Activated CD4-positive, alpha-beta T cell treated with anti-CD3 and anti-CD28 coated beads for 48 hours (primary cell): ENCODE measurements at places on chromosomes 11 and 22.

DNA sequence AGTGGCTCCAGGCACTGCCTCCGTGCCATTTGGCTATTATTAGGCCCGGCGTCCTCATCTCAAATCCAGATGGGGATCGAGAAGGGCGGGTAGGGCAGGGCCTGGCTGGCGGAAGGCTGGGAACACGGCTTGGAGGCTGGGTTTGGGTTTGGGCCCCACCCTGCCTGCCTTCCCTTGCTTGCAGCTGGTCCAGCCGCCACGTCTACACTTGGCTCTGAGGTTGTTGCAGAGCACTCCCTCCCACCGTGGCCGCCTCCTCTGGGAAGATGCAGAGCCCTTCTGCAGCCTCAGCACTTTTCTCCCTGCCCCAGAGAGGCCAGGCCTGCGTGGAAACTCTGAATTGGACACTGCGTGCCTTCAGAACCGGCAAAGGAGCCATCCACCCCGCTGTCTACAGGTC, 5.2 kb upstream of the SMTN start:
- DNase-seq: no peak

DNA sequence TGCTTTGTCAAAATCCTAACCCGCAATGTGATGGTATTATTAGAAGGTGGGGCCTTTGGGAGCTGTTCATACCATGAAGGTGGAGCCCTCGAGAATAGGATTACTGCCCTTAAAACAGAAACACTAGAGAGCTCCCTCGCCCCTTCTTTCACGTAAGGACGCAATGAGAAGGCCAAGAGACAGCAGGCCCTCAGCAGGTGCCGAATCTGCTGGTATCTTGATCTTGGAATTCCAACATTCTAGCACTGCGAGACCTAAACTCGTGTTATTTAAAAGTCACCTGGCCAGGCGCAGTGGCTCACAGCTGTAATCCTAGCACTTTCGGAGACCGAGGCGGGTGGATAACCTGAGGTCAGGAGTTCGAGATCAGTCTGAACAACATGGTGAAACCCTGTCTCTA, 33.1 kb downstream of the LARGE1 start:
- DNase-seq: no peak

DNA sequence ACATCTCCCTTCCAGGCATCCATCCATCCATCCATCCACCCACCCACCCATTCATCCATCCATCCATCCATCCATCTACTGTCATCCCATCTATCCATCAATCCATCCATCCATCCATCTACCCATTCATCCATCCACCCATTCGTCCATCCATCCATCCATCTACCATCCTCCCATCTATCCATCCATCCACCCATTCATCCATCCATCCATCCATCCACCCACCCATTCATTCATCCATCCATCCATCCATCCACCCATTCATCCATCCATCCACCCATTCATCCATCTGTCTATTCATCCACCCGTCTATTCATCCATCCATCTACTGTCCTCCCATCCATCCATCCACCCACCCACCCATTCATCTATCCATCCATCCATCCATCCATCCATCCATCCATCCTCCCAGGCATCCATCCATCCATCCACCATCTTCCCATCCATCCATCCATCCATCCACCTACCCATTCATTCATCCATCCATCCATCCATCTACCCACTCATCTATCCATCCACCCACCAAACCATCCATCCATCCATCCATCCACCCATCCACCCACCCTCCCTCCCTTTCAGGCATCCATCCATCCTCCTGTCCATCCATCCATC, 33.7 kb downstream of the OSBPL5 start:
- no peak for DNase-seq

GRCh38 chr11:29019960-29020683, 911.9 kb downstream of the METTL15 start:
- no peak for DNase-seq
